Stimulated activated CD8-positive, alpha-beta memory T cell treated with anti-CD3 and anti-CD28 coated beads, Interleukin-15, amount 100 ng/mL, for 48 hours (primary cell): ENCODE measurements at places on chromosomes 1 and 21.

- DNase-seq, result no peak
Observed at GRCh38 chr1:76138217-76138616, 63.7 kb downstream of the ST6GALNAC3 start.

GRCh38 chr1:26121854-26122773 is 10.5 kb downstream of the PDIK1L start:
- DNase-seq, result no peak

- DNase-seq, result no peak
Observed at GRCh38 chr1:20166051-20166450, 19.8 kb upstream of the UBXN10 start.

GRCh38 chr1:208557046-208557722 is 313.0 kb upstream of the PLXNA2 start:
- DNase-seq, result no peak

GRCh38 chr1:243473227-243474135 is 217.6 kb downstream of the SDCCAG8 start:
- no peak for DNase-seq

DNA sequence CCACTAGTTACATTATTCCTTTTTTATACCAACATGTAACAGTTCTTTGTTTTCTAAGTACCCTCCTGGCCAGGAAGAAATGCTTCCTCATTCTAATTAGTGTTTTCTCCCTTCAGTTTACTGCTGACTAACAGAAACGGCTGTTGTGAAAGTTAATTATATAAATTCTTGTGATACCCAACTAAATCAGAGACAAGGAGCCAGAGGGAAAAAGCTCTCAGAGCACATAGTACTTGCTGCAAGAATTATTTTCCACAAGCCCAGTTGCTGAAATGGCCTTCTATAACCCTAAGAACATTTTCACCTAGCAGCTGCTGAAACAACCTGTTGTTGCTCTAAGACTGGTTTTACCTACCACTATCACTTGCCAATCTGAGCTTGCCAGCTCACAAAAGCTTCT is 82.4 kb downstream of the FAF1 start:
- no peak for DNase-seq

GRCh38 chr1:59115865-59116264 is 181.0 kb upstream of the FGGY start:
- no peak for DNase-seq

GRCh38 chr1:208204779-208205178 is 39.4 kb downstream of the PLXNA2 start:
- DNase-seq, result no peak

- no peak for DNase-seq
Observed at GRCh38 chr1:11245904-11246719, 16.2 kb downstream of the MTOR start.

DNA sequence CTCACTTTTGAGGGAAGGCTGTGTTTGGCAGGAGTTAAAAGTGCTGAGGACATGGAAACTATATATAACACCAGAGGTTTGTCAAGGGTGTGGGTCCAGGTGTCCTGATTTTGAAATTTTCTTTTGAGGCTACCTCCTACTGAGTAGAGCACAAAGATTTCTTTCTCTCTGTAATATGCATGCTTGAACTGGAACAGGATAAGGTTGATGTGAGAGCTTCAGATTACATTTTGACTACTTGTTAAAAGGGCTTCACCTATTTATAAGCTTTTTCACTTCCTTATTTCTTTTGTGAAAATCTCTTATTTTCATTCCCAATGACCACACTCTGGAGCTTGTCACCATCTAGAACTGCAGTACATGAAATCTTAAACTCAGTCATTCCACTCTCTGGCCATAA is 59.8 kb upstream of the PLA2G4A start:
- no peak for DNase-seq

DNA sequence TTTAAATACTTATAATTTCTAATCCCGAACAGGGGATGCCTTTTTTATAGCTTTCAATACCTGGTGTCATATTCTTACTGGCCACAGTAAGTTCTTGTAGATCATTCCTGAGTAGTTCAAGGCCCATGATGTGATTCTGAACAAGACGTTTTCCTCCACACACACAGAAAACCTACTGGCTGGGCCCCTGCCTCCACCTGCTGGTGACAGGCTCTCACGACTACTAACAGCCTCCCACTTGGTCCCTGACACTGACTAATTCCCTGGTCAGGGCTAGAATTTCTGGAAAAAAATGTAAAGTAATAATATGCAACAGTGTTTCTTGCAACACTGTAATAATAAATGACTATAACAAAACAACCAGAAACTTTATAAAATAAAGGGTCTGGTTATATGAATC is 50.4 kb upstream of the RIPK4 start:
- DNase-seq, result no peak

- DNase-seq, result no peak
Observed at GRCh38 chr1:168637350-168637991, 61.1 kb downstream of the XCL1 start.

- DNase-seq, result no peak
Observed at GRCh38 chr1:231899713-231900435, 273.3 kb downstream of the DISC1 start.

DNA sequence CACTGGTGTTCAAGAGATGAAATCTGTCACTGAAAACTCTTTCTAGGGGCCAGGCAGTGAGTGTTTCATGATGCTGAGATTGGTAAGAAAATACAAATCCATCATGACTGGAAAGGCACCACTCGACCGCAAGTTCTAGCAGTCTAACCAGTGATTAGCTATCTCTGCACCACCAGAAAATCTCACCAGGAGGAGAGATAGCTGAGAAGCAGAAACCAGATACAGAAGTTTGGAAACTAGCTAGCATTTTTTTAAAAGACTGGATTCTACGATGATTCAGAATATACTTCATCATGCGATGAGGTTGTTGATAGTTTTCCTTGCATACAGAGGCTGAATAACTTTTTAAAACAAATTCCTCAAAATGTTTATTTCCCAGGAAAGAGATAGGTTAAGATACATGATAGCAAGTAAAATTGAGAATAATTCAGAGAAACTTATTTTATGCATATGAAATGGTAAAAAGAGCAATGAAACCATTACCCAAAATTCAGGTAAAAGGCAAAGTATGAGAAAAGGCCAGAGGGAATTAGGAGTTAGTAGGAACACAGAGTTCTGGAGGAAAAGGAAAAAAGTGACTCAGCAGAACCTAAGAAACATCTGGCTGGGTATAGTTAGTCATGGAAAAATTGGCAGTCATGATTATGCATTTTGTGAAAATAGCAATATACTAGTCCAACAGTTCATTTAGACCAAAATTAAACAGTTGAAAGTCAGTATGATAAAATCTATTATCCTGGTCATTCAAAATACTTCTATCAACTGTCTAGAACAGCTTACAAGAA is 3.3 kb upstream of the F3 start:
- no peak for DNase-seq

GRCh38 chr1:5978452-5978851 is 13.8 kb downstream of the NPHP4 start:
- DNase-seq, result no peak

- no peak for DNase-seq
Observed at GRCh38 chr21:33655588-33656221, 13.4 kb downstream of the ITSN1 start.

DNA sequence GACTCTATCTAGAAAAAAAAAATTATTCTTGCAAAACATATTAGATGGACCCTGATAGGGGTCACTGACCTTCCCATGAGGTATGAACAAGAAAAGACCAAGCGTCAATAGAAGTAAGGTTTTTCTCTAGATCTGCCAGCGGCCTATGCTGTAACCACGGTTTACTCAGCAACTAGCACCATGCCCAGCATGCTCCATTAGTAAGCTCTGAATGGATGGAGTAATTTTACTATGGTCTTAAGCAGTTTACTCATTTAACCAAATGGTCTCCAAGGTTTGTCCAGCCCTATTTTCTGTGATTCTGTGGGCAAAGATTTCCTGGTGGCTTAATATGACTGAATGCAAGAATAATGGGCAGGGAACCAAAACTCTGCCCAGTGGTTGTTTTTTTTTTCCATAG is 113.9 kb downstream of the ADSS2 start:
- no peak for DNase-seq

DNA sequence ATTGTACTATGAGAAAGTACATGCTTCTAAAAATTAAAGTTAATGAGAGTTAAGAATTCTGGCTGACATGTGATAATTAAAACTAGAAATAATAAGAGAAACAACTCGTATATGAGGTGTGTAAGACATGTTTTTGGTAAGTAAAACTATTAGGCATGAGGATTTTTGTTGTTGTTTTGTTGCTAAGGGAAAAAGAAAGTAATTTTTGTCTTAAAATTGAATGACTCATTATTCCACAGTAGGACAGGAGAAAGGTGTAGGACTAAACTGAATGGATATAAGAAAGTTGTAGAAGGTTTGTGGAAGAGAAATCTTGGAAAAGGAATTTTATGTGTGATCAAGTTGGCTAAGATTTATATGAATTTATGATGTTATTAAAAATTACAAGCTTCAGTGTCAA is 54.8 kb downstream of the TBX19 start:
- no peak for DNase-seq

- no peak for DNase-seq
Observed at GRCh38 chr1:18530587-18531502, 50.1 kb downstream of the KLHDC7A start.

DNA sequence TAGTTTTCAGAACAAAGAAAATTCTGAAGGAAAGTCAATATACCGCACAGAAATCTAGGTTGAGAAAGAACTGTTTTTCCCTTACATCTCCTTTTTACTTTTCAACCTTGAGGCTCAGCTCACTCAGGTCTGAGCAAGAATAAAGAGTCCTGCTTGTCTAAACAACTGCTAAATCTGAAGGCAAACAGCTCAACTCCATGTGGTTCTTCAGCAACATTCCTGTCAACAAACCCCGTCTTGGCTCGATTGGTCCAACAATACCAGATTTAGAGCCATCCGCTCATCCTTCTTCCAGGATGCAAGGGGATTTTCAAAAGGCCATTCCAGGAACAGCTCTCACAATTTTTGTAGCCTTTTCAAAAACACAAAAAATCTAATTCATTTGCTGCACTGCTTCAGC is 119.8 kb downstream of the HLCS start:
- no peak for DNase-seq

DNA sequence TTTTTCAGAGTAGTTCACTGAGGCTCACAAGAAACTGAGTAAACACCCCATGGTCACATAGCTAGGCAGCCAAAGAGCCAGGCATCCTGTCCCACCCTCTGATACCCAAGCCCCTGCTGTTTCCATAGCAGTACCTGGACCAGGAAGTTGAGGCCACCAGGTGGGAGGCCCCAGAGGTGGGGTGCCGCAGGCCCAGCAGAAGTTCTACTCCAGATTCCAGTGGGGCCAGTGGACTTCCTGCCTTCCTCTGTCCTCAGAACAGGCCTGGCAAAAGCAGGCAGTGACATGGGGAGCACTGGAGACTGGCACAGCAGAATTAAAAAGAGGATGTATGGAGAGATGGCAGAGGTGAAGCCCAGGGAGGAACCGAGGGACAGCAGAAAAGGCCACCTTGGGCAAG is 19.0 kb downstream of the FOXO6 start:
- no peak for DNase-seq

DNA sequence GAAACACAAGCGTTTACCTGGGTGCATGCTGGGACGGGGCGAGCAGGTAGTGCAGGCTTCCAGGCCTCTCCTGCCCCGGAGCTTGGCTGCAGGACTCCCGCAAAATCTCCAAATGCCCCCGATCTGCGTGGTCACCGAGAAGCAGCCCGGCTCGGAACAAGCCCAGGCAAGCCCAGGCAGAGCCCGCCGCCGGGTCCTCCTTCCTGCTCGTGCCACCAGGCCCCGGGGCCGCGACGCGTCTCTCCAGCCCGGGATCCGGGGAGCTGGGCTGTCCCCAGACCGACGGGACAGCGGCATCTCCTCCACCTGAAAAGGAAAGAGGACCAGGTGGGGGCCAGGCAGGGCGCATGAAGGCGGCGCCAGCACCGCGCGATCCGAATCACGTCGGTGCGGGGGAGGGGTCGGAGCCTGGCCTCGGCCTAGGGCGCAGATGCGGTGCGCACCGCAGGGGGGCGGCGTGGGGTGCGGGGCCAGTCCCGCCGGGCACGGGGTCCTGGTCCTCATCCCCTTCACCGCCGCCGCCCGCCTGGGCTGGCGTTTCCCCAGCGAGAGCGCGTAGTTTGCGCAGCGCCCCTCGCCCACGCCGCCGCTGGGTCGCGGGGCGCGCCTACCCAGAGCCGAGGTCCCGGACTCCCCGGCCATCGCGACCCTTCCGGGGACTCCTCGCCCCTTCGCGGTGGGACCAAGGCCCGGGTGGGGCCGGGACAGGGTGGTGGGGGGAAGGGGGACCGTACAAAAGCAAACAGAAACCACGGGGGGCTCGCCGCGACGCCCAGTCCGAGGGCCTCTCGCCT is 52.4 kb upstream of the H6PD start:
- DNase-seq, result no peak

DNA sequence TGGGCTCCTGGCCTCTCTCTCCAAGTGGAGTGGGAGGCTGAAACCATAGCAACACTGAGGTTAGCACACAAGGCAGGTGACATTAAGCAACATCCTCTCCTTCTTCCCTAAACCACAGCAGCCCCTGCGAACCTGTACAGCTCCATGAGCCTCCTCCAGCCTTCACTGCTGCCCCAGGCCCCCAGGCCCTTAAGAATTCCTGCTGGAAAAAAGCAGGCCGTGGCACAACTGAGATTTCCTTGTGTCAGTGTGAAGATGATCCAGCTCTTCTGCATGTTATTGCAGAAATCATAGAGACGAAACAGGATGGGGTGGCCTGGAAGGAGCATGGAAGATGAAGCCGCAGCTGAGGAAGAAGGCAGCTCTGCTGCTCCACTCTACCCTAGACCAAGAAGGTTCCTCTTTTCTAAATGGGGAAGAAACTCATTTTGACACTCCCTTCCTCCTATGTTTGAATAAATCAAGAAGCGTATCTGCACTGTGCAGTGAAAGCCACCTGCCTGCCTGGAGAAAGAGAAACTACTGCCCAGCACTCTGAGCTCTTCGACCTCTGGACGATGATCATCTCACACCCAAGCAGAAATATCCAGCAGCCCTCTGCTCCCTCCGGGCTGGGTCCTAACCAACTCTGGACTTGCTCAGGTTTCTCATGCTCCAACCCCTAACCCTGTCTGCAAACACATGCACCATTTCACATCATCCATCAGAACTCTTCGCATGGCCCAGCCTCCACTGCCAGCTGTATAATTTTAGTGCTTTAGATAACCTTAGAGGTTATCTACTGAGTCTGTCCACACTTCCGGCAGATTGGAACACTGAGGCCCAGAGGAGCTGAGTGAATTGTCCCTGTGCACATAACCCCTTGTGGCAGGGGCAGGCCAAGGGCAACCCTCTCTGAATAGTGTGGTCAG is 20.7 kb downstream of the SH3BP5L start:
- DNase-seq, result no peak
